ENCODE measurements at places on chromosomes 4 and X.

- DNase-seq: no peak
Observed at GRCh38 chr4:189660722-189661360, 279.8 kb upstream of the FRG1 start.

GRCh38 chrX:106007815-106008214, 30.7 kb downstream of the SERPINA7 start:
- no peak for DNase-seq

DNA sequence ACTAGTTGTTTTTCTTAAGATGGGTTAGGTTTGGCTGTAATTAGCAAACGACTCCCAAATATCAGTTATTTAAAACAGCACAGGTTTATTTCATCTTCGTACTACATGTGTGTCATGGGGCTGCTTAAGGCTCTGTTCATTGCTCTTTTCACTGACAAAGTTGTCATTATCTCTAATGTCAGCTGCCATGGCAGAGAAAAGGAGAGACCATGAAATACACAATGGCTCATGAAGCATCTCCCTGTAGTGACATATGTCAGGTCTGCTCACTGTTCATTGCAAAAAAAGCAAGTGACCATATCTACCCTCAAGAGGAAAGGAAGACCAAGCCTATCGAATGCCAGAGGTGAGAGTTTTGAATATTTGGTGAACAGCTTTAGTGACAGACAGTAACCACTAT, 52.2 kb upstream of the PCDH7 start:
- DNase-seq: no peak

DNA sequence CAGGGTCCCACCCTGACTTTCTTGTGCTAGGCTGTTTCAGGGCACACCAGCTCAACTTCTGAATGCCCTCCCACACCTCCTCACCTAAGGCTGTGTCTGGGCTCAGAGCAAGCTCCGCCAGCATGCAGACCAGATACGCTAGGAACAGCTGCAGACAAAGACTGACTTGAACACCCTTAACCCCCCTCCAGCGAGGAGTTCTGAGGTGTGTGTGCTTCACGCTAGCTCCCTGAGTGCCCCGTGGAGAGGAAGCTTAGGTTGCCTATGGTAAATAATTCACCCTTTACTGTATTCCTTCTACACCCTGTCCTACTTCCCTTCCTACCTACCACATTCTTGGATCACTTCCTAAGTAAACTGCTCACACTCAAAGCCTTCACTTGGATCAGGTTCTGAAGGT, 115.0 kb downstream of the VCX3B start:
- no peak for DNase-seq

- DNase-seq: no peak
Observed at GRCh38 chrX:139890991-139891700, 41.7 kb downstream of the ATP11C start.

DNA sequence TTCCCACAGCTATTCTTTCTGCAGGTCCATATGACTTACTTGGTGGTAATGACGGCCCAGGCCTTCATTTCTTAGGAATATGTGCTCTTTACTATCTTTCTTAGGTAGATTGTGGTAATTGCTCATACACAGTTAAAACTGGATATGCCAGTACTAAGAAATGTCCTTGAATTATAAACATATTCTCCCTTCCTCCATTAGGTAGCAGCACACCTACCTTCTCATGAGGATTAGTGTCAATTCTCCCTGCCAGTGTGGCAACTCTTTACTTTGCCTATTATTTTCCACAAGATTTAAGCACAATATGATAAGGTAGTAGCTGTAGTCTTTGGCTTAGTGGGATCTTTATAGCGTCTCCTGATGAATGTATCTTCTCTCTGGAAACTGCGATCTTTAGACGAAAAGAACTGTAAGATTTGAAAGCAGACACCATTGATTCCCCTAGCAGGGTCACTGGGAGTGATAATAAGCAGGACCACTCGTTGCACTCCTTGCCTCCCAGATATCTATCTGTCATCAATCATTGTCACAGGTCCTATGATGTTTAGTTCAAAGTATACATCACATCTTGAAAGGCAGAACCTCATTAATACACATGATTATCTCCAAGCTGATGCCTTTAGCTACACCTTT, 1240.7 kb downstream of the C4orf33 start:
- DNase-seq: no peak

- no peak for DNase-seq
Observed at GRCh38 chrX:108516184-108516583, 76.5 kb downstream of the COL4A5 start.

GRCh38 chr4:146073517-146073916, 102.0 kb upstream of the LSM6 start:
- DNase-seq: no peak

DNA sequence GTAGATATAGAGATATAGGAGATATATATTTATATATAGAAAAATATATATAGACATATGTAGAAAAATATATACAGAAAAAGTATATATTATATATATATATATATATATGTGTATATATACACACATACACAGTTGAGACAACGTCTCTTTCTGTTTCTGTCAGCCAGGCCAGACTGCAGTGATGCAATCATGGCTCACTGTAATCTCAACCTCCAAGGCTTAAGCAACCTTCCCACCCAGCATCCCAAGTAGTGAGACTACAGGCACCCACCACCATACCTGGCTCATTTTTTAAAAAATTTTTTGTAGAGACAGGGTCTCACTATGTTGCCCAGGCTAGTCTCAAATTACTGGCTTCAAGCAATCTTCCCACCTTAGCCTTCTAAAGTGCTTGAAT, 426.3 kb downstream of the GPM6A start:
- DNase-seq: no peak

- DNase-seq: no peak
Observed at GRCh38 chrX:122863067-122863466, 321.0 kb upstream of the GRIA3 start.

- no peak for DNase-seq
Observed at GRCh38 chr4:59057804-59058203, 1947.6 kb upstream of the IGFBP7 start.

DNA sequence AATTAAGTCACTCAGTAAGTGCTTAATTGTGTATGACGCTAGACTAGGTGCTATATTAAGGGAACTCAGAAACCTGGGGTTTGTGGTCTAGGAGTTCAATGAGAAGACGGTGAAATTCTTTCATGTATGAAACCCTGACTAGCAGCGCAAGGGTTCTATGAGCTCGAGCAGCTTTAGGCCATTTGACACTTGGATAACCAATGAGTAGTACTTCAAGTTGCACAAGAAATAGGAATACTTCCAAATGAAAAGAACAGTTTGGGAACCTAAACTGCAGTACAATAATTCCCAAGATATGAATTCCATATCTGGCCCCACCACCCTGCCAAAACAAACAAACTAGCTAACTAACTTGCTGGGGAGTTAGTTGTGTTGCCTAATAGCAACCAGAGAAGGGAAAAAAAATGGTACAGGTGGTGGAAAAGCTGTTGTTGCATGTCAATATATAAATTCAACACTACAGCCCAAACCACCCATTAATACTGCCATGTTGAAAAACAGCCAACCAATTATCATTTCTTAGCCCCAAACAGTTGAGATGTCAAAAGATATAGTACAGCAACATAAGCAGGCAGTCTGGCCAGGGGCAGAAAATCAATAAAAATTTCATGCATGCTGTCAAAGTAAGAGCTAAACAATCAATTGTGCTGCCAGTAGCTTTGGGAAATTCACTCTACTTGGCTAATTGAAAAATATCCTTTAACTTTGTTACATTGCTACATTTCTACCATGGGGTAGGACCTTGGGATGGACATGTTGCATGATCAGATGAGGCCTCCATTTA, 54.6 kb upstream of the MCF2 start:
- no peak for DNase-seq

GRCh38 chrX:42269186-42269585, 345.8 kb upstream of the CASK start:
- no peak for DNase-seq

GRCh38 chrX:118526149-118526548, 30.5 kb downstream of the DOCK11 start:
- no peak for DNase-seq

DNA sequence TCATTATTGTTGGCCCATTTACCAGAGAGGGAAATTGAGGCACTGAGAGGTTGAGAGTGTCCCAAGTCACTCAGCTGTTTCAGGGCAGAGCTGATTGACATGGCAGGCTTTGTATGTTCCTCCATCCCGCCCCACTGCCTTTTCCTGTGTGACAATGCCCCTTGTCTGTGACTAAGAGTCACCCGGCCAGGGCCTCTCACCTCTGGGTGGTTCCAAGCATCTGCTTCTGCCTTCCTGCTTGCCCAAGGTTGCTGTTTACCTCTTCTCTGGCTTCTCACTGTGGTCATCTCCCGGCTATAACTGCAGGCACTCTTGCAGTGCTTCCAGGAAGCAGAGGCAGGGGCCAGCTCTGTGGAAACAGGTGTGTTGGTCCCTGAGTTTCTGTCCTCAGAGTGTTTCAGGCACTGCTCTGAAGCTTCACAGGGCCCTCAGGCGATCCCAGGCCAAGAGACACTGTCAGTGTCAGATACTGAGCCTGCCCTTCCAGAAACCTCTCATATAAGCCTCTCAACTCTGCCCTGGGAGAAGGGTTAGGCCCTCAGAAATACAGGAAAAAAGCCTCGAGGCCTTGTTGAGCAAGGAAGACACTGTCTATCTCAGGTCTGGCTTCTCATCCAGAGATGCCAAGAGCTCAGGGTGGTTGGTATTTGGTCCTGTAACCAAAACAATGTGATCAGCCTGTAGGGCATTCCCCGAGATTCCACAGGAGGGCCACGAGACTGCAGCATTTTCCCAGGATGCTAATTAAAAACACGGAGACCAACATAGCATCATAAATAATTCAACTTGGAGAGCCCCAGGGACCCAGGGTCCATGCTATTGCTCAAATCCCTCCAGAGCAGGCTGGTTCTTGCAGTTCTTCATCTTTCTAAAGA, 42.0 kb upstream of the PROM1 start:
- DNase-seq: no peak

DNA sequence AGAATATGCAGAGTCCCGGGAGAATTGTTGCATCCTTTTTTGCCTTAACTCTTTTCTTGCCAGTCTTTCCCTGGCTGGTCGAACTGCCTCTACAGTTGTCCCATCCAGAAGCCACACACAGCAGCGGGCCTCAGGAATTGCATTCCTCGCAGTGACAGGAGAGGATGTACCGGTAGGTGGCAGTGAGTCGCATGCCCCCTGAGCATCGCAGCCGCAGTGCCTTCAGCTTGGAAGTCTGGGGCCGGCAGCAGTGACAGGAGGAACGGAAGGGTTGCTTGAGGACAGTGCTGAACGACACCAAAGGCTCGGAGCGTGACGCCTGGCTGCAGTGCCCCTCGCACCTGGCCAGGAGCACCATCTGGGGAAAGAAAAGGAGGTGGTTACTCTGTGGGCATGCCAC, 23.5 kb downstream of the NDP start:
- DNase-seq: no peak

DNA sequence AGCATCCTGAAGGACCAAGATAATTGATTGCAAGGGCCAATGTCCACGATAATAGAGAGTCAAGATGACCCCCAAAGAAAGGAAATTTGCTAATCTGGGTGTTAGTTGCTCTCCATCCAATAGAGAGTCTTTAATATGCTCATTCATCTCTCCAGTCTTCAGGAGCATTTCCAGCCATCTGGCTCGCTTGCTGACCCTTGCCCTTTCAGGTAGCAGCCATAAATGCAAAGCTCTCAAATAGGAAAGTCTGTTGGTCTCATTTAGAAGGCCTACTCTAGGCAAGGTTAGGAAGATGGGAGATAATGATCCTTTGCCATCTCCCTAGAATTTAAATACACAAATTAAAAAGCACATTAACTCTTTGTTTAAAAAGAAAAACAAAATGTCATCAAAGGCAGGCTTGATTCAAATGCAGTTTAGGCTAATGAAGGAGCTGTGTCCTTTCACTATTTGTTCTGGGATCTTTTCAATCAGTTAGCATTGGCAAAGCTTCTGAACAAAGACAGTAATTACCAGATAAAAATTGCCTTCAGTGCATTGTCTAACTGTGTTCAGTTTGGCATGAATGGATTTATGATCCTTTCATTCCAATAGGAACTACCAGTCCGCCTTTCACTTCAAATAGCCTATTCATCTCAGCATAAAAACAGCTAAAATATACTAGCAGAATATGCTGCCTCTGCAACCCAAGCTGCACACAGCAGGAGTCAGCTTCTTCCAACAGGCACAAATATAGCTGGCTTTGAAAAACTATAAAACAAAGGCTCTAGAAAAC, 49.6 kb upstream of the ATXN3L start:
- DNase-seq: no peak

GRCh38 chr4:20217951-20218350, 33.8 kb upstream of the SLIT2 start:
- no peak for DNase-seq

- no peak for DNase-seq
Observed at GRCh38 chr4:83255584-83255983, 29.0 kb downstream of the COQ2 start.

DNA sequence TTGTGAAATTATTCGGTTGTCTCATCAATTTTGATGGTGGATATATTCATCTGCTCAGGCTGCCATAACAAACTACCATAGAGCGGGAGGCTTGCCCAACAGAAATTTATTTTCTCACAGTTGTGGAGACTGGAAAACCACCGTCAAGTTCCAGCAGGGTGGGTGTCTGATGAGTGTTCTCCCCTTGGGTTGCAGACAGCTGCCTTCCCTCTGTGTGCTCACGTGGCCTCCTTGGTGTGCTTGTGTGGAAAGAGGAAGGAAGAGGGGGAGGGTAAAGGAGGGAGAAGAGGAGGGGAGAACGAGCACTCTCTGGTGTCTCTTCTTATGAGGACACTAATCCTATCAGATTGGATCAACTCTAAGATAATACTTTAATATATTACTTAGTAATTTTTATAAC, 123.8 kb upstream of the TEX13D start:
- no peak for DNase-seq

DNA sequence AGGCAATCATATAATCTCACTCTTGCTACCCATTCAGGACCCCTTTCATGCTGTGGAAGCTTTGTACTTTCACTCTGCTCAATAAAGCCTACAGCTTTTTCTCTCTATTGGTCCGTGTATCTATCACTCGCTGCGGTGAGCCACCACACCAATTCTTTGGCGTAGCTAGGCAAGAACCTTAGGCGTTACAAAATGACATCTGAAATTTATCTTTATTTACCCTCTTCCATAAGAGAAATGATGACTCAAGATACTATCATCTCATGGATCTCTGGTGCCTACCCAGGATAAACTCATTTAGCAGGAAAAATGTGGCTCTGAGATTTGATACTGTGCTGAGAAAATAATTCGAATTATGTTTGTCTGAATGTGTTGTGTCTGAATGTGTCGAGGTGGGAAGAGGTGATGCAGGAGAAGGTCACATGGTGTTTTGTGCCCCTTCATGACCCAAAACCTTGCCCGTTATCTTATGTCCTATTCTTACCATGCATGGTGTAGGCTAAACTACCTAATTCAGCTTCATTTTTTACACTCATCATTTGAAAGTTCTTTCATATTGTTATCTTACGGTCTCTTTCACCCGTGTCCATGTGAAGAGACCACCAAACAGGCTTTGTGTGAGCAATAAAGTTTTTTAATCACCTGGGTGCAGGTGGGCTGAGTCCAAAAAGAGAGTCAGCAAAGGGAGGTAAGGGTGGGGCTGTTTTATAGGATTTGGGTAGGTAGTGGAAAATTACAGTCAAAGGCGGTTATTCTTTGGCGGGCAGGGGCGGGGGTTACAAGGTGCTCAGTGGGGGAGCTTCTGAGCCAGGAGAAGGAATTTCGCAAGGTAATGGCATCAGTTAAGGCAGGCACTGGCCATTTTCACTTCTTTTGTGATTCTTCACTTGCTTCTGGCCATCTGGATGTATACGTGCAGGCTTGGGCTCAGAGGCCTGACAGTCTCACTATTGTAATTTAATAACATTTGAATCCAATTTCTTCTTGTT, 41.6 kb upstream of the GIMD1 start:
- no peak for DNase-seq

- no peak for DNase-seq
Observed at GRCh38 chr4:101366331-101366730, 19.0 kb upstream of the PPP3CA start.
